ENCODE measurements at places on chromosomes 5 and 9. TPM values are rescaled to one million over a fixed set of nuclear protein-coding genes. Genes with fewer than 3 reads are reported as not detected.
A peak's percentile ranks its signal among the peaks of the same experiment; 100 is the strongest.

The IL13 gene
- total RNA-seq = not detected

- peak; percentile 51 for DNase-seq
Observed at GRCh38 chr5:108681079-108681921, 66.4 kb upstream of the FER start.

DNA sequence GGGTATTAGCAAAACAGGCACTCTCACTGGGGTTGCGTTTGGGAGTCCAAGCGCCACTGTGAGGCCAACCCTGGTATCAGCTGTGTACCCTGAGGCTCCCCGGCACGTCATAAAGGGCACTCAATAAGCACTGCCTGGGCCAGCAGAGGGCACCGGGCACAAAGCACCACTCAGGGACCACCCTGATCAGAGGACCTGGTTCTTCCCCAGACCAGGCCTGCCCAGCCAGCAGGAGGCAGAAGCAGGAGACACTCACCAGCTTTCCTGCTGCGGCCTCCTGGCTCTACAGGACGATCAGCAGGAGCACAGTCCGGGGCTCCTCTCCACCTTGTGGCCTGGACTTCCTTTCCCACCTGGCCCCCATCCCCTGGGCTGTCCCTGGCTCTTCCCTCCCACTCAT lies 12.6 kb downstream of the MGAT1 start:
- no peak for DNase-seq

GRCh38 chr9:117184173-117184572 lies 230.7 kb downstream of the ASTN2 start:
- no peak for DNase-seq

The FSTL4 gene
- total RNA-seq = 0.37 TPM

Data from HCT116 (cell line).